ENCODE measurements at places on chromosomes 5 and 9.

DNA sequence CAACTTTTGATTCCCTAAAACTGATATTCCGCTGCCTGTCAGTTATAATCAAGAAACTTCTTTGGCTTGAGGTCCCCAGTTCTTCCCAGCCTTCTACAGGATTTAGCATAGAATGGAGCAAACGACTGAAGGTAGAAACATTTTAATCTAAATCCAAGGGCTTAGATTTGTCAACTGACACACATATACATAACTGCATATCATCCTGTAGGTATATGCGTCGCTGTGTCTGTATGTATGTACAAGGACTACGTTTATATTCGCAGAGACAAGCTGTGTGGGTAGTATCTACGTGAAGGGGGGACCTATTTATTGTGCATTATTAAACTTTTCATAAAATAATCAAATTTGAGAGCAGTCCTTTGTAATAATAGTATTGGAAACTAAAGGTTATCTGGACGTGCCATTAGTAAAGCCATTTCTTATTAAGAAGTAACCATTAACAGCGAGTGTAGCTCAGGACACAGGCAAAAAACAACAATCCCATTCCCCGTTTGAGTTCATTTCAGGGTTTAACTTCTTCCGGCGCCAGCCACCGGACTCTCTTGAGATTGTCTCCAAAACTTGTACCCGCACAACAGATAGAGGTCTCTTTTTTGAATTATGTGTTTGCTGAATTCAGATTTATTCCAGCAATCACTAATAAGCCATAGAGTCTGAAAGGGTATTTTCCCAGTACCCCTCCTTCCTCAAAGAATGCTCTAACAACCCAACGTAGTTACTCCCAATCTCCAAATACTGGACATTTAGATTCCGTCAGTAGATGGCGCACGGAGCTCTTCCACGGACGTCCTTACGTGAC is 2.1 kb upstream of the MLLT3 start:
- DNase-seq = no peak

DNA sequence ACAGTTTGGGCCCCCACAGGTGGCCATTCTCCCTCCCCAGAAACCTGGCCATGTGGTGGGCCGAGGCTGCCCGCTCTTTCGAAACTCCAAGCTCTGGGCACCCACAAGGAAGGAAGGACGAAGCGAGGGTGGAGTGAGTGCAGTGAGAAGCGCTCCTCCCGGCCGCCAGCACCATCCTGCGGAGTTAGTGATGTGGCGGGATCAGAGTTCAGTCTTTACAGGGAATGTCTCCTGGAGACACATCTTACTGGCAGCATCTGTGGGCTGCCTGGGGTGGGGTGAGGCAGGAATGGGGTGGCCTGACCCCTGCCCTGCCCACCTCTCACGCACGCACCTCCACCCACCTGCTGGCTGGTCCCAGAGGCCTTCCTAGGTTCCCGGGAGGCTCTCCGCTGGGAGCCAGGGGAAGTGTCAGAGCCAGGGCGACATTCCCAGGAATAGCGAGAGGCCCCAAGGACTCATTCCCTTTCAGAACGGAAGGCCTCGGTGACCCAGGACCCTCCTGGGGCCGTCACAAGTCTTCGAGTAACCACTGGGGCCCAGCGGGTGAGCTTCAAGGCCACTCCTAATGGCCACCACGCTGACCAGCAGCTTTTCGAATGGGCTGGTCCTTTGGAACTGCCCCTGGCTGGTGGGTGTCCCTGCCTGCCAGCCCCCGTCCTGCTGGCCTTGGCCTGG is 5.5 kb upstream of the RNU6ATAC start:
- no peak for DNase-seq

DNA sequence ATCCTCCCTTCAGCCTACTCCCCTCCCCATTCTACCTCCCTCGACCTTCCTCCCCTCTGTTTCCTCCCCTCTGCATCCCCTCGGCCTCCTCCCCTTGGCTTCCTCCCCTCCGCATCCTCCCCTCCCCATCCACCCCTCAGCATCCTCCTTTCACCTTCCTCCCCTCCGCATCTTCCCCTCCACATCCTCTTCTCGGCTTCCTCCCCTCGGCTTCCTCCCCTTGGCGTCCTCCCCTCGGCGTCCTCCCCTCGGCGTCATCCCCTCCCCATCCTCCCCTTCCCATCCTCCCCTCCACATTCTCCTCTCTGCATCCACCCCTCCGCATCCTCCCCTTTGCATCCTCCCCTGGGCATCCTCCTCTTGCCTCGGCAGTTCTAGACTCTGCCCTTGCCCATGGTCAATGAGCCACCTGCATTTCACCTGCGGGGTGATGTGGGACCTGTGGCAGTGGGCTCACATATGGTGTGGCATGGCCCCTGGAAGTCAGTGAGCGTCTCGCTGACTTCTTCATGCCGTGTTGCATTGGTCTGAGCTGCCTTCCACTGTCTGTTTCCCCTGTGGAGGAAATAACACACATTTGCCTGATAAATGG is 113.0 kb downstream of the WNK2 start:
- DNase-seq = no peak

DNA sequence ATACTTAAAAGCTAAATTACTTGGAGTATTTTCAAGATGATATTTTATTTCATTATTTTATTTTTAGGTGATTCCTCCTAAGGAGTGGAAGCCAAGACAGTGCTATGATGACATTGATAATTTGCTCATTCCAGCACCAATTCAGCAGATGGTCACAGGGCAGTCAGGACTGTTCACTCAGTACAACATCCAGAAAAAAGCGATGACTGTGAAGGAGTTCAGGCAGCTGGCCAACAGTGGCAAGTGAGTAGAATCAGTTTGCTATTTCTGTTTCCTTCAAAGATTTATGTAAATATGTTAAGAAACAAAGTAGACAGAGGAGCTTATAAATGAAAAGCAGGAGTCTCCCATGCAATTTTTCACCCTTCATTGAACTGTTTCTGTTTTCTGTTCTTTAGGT is 47.8 kb downstream of the KDM4C start:
- DNase-seq = no peak

- no peak for DNase-seq
Measured at GRCh38 chr5:135824541-135825041, 9.9 kb upstream of the SLC25A48 start.

- DNase-seq = no peak
Measured at GRCh38 chr9:95127249-95128176, 190.0 kb downstream of the FANCC start.

GRCh38 chr5:56152437-56152836 is 80.7 kb downstream of the ANKRD55 start:
- peak; percentile 46 for DNase-seq

DNA sequence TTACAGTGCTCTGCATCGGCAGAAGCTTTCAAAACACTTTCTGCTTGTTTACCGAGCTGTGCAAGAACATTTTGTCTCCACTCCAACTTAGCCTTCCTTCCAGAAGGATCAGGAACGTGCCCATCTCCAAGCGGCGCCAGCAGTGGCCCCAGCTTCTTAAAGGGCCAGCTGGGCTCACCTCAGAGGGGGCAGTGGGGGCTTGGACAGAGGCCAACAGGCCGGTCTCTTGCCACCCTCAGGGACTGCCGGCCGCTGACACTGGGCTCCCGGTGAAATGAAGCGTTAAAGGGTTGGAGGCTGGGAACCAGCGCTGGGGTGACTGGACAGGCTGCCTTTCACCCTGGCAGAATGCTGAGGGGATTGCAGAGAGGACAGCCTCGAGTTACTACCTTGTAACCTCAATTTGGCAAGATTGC is 67.0 kb upstream of the RNU6ATAC start:
- no peak for DNase-seq

DNA sequence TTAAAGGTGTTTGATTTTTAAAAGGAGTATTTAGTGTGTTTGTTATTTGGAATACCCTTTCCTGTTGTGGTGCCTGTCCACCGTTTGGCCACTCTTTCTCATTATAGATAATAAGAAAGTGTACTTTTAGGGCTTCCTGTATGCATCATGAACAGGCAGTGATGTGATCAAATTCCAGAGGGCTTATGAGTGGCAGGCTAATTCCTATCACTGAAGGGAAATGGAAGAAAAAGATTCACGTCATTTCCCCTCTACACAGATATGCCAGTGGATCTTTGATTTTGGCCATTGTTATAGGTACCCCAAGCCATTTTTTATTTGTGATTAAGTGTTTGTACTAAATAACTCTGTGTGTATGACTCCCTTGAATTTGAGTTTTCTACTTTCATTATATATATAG is 37.1 kb downstream of the RPS6 start:
- DNase-seq = no peak

- no peak for DNase-seq
Measured at GRCh38 chr5:75622564-75622963, 11.3 kb downstream of the ANKDD1B start.

- no peak for DNase-seq
Measured at GRCh38 chr5:120164986-120165385, 299.1 kb upstream of the PRR16 start.

DNA sequence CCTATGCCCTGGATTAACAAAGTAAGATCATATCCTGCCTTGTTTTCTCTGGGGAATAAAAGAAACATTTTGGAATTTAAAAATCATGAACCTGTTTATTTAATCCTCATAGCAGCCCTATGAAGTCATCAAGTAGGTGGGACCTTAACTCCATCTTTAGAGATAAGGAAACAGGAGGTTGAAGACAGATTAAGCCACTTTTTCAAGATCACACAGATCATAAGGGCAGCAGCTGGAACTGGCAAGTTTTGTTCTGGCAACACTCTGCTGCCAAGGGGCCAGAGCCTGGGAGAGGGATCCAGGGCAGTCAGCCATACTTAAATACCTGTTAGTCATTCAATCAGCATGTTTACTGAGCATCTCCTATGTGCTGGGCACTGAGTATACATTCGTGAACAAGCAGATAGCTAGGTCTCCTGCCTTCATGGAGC is 63.7 kb downstream of the SLC1A1 start:
- DNase-seq = no peak

DNA sequence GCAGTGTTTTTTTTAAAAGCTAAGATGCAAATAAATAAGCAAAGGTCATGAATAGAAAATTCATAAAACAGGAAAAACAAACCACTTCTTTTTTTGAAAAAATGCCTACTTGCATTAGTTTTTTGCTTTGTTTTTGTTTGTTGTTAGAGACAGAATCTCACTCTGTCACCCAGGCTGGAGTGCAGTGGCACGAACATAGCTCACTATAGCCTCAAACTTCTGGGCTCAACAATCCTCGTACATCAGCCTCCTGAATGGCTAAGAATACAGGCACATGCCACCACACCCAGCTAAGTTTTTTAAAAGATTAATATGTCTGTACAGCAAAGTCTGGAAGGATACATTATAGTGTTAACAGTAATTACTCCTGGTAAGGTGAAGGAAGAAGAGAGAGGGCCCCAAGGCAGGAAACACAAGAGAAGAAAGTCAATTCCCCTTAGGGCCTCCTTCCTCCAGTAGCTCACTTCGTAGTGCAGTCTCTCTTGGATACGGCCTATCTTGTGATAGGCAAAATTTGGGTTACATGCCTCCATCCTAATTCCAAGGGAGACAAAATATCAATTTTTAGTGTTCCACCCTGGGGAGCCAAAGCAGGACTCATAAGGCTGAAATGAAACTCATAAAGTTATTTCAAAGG is 15.3 kb downstream of the FAM169A start:
- no peak for DNase-seq

GRCh38 chr9:108001237-108001636 is 511.7 kb upstream of the KLF4 start:
- DNase-seq = no peak

DNA sequence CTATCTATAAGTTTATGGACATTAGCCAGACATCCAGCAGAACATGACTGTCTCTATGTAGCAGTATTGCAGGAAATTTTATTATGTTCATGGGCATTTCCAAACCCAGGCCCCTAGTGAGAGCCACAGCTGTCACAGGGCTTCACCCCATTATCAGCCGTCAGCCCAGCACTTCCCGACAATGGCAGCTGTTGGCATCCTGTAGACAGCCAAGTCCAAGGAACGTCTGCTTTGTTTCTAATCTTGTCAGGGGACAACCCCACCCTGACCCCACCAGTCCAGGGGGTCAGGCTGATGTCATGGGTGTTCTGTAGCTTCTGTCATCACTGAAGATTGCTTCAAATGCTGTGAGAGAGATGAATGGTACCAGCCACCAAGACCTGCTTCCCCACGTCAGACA is 565.3 kb upstream of the BRINP1 start:
- no peak for DNase-seq

DNA sequence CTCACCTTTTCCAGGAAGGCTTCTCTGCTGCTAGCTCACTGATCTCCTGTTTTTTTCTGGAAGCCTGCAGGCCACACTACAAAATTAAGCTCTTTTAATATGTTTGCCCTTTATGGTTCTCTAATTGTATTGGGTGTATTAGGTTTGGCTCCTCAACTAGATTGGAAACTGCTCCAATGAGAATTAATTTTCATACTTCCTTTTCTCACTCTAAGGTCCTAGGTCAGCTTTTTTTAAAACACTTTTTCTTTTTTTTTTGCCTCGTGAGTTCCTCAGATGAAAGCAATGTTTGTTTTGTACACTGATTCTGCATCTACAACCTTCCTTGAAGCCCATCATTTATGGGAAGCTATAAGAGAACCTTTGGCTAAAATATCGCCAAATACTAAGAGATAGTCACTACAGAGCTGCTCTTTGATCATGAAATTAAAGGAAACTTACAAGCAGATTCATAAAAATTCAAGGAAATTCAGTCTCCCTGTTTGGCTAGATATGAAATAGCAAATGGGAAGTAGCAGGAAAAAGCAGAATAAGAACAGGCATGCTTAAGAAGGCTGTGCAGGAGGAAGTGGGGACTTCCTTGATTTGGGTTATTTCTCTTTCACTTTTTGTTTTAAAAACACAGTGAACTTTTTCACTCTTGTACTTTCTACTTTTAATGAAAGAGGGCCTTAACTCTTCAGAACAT is 55.2 kb upstream of the FYB1 start:
- peak; percentile 35 for DNase-seq

DNA sequence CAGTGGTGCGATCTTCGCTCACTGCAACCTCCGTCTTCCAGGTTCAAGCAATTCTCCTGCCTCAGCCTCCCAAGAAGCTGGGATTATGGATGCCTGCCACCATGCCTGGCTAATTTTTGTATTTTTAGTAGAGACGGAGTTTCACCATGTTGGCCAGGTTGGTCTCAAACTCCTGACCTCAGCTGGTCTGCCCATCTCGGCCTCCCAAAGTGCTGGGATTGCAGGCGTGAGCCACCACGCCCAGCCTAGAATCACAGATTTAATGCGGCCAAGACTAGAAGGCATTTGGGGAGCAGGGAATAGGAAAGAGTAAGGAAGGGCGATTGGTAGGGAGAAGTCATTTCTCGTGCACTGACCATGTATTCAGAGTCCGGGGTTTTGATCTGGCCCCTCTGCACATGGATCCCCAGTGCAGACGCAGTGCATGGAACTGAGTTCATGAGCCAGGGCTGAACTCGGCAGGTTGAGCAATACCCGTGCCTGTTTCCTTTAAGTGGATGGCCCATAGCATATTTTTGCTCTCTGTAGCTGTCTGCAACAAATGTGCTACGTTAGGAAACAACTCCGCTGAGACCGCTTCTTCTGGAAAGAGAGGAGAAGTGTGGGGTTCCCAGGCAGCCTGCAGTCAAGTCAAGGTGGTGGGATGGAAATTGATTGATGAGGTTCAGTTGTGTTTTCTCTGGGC is 3.4 kb upstream of the HMCN2 start:
- DNase-seq = no peak

GRCh38 chr5:38319491-38319890 is 61.1 kb downstream of the EGFLAM start:
- DNase-seq = no peak

GRCh38 chr5:119036101-119036762 is 34.7 kb upstream of the DMXL1 start:
- no peak for DNase-seq

Data from stimulated activated naive CD4-positive, alpha-beta T cell (primary cell).